Smooth muscle cell of the coronary artery (primary cell): ENCODE measurements at places on chromosomes 6 and 20. TPM values are rescaled to one million over a fixed set of nuclear protein-coding genes. Genes with fewer than 3 reads are reported as not detected.

CST4 gene
- 0.60 TPM in 1 of 2 replicates, not detected in the other for total RNA-seq

BPIFB1 gene
- not detected in 2 replicates for total RNA-seq

TCF21 gene
- 3.5 and 9.9 TPM in 2 replicates for total RNA-seq

LZTS3 gene
- 1.6 and 2.6 TPM in 2 replicates for total RNA-seq

THBD gene
- 8.9 and 27.5 TPM in 2 replicates for total RNA-seq

CST3 gene
- 189 and 222 TPM in 2 replicates for total RNA-seq

SAPCD1 gene
- 0.53 and 0.70 TPM in 2 replicates for total RNA-seq

GATA5 gene
- total RNA-seq: 1.7 TPM in 1 of 2 replicates, not detected in the other

GFOD1 gene
- 4.7 and 7.6 TPM in 2 replicates for total RNA-seq

SCRT2 gene
- total RNA-seq: not detected in 2 replicates

PRICKLE4 gene
- 0.15 and 0.23 TPM in 2 replicates for total RNA-seq

MICB gene
- 5.5 and 8.8 TPM in 2 replicates for total RNA-seq

SYNDIG1 gene
- 3.3 and 4.9 TPM in 2 replicates for total RNA-seq

CGA gene
- total RNA-seq: not detected in 2 replicates

RBBP8NL gene
- not detected in 2 replicates for total RNA-seq

ABHD16B gene
- total RNA-seq: not detected in 2 replicates

KIAA0408 gene
- total RNA-seq: 0.15 and 0.23 TPM in 2 replicates

CFAP61 gene
- not detected in 2 replicates for total RNA-seq

MKKS gene
- total RNA-seq: 3.2 and 7.4 TPM in 2 replicates
